ENCODE measurements at places on chromosomes 13 and 19.
A peak's percentile ranks its signal among the peaks of the same experiment; 100 is the strongest.

DNA sequence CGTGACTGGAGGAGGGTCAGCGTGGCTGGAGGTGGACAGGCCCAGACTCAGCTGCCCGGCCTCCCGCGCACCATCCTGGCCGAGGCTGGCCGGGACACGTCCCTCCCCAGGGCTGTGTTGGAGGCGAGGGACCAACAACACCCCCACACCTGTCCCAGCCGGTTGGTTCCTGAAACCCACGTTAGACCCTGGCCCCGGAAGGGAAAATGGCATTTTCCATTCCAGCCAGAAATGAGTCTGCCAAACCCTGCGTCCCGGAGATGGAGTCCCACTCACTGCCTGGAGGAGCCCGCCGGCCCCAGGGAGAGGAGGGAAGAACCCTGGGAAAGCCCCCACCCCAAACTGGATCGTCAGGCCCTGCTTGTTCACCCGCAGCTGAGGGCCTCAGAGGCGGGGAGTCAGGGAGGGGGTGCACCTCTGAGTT is 4.8 kb upstream of the WDR18 start:
- no peak for DNase-seq

- DNase-seq, result peak; percentile 80
Measured at GRCh38 chr13:29402166-29402636, 193.3 kb downstream of the SLC7A1 start.

DNA sequence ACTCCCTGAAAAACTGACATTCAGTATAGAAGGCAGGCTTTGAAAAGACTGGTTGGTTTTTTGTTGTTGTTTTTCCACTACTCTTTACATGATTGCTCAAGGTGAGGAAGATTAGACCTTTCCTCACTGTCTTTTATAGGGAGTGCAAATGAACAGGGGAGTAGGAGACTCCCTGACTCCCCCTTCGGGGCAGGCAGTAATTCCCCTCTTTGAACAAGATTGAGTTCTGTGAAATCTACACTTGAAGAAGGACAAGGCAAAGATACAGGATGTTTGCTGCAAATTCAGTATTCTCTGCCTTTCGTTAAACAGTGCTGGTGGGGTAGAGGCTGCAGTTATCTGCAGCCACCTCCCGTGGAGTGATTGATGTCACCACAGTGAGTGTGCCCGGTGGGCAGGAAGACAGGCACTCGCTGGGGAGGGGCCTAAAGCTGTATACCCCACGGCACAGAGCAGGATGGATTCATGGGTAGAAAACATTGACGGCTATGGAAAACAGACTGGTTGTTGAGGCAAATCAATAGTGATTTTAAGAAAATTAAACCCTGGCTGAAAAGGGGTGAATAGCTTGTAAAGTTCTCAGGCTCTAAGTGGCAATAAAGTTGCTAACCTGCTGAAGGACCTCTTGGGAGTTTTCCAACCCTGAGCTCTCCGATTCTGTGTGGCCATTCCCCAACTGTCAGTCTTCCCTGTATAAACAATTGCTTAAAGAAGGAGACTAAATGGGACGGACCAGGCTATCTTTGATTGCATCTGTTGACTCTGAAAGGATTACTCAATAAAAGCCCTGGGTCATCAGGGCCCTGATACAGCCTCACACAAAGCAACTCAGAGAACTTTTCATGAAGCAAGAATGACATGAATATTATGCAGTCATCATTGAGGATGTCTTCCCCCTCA is 308.3 kb downstream of the TBC1D4 start:
- no peak for DNase-seq

DNA sequence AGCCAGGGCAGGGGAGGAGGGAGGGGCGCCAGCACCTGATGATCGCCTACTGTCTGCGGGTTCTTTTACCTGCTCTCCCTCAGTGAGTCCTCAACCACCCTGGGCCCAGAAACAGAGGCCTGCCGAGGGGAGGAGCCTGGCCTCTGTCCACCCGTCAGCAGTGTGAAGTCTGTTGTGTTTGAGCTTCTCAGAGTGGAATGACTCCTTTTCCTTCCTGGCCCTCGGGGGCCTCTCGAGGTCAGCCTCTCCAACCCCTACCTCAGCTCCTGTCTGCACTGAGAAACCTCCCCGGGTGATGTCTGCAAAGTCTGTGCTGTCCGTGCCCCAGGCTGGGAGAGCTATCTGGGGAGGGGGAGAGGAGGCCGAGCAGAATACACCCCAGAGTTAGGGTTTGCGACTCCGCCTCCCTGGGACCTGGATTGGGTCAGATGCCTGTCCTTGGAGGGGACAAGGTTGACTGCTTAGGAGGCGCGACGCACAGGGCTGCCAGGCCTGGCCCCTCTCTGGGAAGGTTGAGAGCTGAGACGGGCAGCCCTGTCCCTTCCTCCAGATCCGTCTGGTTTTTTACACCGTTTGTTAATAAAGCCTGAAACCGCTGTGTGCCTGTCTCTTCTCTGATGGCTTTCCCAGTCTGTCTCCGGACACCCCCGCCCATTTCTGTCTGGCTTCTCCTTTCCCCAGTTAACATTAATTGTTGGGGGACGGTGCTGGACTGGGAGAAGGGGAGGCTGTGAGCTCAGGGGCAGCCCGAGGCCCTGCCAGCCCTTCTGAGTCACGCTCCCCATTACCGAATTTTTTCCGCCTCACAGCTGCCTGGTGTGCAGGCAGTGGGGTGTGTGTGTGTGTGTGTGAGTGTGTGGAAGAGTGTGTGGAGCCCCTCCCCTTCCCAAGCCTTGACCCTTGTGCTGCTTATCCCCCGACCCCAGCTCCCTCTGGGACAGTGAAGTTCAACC is 989 bp upstream of the SSC5D start:
- peak; percentile 94 for DNase-seq

DNA sequence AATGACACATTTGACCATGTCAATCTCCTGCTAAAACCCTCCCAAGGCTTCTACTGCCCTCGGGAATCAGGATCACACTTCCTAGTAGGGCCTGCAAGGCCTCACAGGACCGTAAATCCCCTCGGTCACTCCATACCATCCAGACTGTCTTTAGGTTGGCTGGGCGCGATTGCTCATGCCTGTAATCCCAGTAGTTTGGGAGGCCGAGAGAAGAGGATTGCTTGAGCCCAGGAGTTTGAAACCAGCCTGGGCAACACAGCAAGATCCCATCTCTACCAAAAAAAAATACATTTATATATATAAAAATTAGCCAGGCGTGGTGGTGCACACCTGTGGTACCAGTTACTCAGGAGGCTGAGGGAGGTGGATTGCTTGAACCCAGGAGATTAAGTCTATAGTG is 15.0 kb downstream of the TMEM143 start:
- DNase-seq, result no peak

DNA sequence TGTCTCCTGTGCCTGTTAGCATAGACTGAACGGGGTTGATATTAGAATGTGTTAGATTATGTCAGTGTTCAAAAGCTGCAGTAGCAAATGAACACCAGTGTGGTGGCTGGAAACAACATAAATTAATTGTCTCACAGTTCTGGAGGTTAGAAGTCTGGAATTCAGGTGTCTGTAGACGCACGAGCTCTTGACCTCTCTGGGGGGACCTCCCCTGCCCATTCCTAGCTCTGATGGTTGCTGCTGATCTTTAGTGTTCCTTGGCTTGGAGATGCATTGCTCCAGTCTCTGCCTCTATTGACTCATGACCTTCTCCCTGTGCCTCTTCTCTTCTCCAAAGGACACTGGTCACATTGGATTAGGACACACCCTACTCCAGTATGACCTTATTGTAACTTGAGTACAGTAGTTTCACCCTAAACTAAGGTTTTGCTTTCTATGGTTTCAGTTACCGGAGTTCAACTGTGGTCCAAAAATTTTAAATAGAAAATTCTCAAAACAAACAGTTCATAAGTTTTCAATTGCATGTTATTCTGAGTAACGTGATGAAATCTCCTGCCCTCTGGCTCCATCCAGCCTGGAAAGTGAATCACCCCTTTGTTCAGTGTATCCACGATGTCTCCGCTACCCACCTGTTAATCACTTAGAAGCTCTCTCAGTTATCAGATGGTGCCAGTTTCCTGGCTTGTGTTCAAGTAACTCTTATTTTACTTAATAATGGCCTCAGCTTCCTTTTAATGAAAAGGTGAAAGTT is 273.2 kb downstream of the MYO16 start:
- no peak for DNase-seq

DNA sequence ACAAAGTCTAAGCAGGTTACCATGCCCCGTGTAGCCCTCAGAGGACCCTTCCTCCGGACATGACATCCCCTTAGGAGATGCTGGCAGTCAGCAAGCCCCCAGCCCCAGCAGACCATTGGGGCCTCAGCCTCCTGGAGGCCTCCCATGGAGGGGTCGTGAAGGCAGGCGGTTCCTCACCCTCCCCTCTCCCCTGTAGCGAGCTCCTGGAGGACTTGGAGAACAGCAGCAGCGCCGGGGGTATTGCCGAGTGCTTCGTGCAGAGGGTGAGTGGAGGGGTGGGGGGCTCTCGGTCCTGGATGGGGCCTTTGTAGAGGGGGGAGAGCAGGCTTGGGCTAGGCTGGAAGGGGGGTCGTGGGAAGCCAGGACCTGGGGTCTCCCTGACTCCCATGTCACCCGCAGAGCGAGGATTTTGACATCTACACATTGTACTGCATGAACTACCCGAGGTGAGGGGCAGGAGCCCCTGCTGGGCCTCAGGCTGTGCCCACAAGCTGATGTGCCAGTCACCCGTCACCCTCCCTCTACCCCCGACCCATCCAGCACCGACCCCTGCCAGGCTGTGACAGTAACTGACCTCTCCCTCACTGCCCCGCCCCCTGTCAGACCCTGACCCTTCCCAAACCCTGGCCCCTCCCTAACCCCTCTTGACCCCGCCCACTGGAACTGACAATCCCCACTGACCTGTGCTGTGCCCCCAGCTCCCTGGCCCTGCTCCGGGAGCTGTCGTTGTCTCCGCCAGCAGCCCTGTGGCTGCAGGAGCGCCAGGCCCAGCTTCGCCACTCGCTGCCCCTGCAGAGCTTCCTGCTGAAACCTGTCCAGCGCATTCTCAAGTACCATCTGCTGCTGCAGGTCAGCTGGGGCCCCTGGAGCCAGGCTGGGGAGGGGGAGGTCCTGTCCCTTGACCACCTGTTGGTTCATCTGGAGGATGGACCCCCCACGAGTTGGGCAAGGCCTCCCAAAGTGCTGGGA is 4.0 kb downstream of the PLEKHG2 start:
- no peak for DNase-seq

GRCh38 chr19:52936151-52936953 is 13.1 kb upstream of the ZNF888 start:
- no peak for DNase-seq

Measured in LHCN-M2 (cell line).